ENCODE measurements at places on chromosomes 1 and 21.

DNA sequence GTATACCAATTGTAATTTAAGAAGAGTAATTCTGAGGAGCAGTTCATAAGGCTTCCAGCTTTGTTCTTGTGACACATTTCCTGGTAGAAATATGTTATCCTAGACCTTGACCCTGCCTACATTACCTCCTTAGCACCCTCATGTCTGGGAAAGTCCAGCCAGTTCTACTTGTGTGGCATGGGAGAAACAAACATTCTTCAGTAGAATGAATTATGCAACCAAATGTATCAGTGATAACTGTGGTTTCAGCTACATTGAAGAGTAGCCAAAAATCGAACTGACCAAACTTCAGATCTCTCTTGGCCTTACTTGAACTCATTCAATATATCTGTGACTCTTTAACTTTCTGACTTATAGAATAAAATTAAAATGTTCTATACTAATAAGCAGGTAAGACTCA lies 308.1 kb upstream of the LYPLAL1 start:
- DNase-seq: no peak

DNA sequence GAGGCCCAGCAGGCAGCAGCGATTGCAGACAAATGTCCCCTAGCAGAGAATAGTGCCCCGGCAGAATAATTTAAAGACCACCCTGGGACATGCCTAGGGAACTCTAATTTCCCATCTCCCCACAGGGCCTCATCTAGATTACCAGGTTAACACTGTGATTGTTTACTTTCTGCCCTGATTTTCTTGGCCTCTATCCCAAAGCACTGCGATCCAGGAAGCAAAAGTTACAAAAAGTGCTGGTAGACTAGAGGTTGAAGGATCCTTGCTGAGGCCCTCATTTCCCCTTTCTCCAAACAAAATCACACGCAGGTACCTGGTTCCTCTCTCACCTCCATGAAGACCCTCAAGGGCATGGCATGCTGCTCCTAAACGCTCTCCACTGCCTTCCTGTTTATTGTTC lies 229.7 kb downstream of the C1orf94 start:
- no peak for DNase-seq

DNA sequence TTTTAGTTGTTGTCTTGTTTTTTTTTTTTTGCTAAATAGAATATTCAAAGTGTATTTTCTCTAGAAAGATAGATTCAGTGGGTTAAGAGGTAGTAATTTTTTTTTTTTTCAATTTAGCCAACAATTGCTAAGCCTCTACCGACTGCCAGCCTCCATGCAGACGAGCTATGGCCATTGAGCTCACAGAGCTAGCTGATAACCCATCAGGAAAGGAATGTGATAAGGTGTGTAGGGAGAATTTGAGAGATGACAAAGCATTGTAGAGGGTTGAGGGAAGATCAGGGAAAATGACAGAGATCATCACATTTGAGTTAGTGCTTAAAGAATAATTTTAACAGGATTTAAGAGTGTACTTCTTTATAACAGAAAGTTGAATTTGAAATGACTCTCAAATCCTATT lies 30.6 kb downstream of the DNM3 start:
- no peak for DNase-seq

GRCh38 chr1:33965086-33965485 lies 101.2 kb downstream of the HMGB4 start:
- DNase-seq: no peak

GRCh38 chr1:72662918-72663317 lies 380.6 kb upstream of the NEGR1 start:
- DNase-seq: no peak

DNA sequence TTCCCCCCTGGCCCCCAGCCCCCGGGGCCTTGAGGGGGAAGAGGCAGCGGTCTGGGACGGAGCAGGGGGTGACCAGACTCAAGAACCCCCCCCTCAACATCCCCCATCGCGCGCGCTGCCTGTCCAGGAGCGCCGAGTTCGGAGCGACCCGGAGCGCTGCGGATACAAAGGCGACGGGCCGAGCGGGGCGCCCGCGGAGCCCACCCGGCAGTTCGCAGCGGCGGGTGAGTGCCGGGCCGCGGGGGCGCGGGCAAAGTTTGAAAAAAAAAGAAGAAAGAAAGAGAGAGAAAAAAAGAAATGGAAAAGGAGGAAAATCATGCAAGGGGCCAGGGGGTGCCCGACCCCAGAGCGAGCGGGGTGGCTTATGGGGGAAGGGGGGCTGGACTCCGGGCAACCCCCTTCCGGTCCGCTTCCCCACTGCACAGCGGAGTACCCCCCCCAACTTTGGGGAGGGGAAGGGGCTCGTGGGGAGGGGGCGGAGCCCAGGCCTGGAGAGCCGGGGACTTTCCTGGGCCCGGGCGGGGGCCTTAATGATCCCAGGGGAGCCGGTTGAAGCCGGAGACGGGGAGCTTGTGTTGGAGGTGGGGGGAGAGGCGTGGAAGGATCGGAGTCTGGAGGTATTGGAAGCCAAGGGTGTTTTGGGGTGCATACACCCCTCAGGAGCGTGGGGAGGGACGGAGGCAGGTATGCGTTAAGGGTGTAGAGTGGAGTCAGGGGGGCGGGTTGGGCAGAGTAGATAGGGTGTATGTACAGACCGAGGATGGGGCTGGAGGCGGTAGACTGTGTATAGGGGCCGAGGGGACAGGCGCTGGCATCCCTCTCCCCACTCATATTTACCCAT lies 502 bp downstream of the VANGL2 start:
- no peak for DNase-seq

DNA sequence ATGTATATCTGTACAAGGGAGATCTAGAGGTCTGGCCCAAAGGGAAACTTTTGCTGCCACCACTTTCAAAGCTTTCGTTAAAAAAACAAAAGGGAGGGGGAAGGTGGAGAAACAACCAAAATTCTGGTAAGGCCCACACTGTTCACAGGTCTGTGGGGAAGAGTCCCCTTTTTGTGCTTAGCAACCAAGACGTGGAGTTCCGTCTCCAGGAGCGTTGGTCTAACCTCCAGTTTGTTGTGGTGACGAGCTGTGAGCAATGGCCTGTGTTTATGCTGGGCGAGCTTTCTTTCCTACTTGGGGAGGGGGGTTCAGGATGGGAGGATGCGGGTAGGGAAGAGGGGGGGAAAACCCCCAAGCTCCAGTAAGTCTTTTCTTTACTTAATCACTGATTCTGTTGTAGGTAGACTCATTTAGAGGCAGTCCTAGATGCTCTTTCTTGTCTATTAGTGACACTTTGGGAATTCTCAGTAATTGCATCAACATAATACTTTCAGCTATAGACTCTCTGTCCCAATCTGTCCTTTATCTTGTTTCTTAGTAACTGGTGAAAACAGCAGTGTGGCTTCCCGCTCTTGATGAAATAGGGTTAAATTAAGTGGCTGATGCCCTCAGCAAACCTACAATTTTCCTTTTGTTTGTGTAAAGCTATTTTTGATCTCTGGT lies 1.5 kb downstream of the HIPK1 start:
- DNase-seq: no peak

- no peak for DNase-seq
These were observed 156.6 kb downstream of the GREM2 start for GRCh38 chr1:240455228-240455821.

DNA sequence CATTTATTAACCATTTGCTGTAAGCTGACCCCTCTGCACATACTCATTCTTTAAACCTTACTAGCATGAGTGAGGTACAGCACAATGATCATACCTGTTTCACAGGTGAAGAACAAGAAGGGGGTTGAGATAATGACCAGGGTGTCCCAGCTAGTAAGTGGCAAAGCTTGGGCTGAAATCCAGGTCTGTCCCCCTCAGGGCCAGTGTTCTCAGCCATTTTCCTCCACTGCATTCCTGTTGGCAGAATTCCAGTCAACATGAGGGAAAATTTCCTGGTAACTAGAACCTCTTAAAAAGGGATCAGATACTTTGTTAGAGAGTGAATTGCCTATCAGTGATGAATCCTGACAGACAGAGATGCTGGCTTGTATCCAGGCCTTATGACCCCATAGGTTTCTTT lies 48.1 kb downstream of the SPATA46 start:
- no peak for DNase-seq

GRCh38 chr1:9883585-9884449 lies 26.3 kb downstream of the CTNNBIP1 start:
- DNase-seq: no peak

DNA sequence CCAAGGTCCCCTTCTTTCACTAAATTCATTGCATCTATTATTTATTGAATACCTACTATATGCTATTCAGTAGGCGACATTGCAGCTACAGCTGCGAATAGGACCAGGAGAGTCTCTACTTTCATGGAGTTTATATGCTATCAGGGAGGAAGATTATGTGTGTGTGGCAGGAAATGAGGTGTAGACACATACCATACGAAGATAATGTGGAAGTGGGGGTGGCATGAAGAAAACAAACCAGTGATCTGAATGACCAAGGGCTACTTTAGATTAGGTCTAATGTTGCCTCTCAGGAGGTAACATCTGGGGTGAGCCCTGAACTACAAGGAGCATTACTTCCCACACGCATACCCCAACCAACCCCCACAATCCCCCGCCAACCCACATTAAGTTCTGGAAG lies 1.0 kb upstream of the PPIH start:
- DNase-seq: no peak
